ENCODE measurements at places on chromosomes 12 and 14.

- DNase-seq: no peak
These were observed 21.7 kb upstream of the NUP107 start for GRCh38 chr12:68665016-68665569.

- no peak for DNase-seq
These were observed 9.4 kb downstream of the STX2 start for GRCh38 chr12:130829391-130830245.

DNA sequence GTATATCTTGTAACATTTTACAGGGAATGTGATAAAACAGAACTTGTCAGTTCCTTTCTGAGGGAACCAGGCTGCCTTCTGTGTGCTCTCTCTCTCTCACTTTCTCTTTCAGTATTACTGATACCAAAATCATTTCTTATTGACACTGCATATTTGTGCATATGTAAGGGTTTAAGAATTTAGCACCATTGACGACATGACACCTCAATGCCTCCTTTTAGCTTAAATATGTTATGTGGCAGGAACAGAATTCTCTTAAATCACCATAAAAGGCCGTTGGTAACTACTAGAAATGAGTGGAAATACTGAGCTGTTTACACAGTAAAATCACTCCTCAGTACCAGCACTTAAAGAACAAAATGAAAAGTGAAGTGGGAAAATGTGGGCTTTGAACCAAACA, 457.7 kb upstream of the SYT1 start:
- DNase-seq: no peak

- DNase-seq: no peak
These were observed 439.7 kb downstream of the ADAMTS20 start for GRCh38 chr12:43112101-43112920.

DNA sequence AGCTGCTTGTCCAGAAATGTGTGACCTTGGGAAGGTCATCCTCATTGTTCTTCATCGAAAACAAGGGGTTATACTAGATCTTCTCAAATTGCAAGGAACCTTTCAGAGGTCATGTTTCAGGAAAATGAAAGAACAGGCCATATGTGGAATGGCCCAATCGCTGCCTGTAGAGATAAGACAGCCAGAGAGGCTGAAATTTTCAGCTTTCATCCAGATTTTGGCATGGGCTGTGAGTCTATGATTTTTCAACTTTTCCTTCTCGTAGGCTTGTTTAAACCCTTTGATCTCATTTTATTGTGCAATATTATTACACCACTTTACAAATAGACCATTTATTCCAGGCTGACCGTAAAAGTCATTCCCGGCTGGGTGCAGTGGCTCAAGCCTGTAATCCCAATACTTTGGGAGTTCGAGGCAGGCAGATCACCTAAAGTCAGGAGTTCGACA, 17.1 kb upstream of the ATXN2 start:
- no peak for DNase-seq

GRCh38 chr12:68040450-68041075, 51.3 kb downstream of the IFNG-AS1 start:
- DNase-seq: peak; percentile 20

- no peak for DNase-seq
These were observed 218.8 kb downstream of the LRIG3 start for GRCh38 chr12:58701536-58701935.

- DNase-seq: peak; percentile 41
These were observed 60.1 kb upstream of the RIMBP2 start for GRCh38 chr12:130775953-130776856.

- DNase-seq: no peak
These were observed 715 bp downstream of the KLRC4 start for GRCh38 chr12:10408842-10409241.

DNA sequence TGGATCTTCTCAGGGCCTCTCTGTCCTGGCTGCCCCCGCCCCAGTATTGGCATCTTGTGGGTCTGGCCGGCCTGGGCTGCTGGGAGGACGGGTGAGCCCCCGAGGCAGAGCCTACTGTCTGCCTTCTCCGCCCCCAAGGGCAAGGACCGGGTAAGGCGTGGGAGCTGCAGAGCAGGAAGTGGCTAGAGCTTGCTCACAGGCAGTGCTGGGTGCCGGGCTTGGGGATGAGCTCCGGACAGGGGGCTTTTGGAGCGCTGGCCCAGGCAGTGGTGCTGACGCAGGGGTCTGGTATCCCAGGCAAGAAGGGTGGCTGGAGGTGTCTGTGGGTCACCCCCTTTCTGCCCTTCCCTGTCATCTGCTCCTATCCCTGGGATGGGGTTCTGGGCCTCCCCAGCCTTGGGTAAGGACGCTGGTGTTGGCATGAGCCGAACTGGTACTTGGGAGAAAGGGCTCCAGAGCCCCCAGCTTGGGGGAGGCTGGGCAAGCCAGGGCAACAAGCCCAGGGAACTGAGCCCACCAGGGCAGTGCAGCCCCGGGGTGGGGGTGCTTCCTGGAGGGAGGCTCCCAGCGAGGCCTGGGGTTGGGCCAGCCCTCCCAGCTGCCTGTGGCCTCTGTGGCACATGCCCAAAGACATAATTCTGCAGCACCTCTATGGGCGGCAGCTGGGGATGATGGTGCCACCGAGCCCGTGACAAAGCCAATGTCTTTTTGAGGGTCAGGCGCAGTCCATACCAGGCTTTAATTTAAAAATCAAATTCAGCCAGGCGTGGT, 126.3 kb downstream of the KIF26A start:
- no peak for DNase-seq

DNA sequence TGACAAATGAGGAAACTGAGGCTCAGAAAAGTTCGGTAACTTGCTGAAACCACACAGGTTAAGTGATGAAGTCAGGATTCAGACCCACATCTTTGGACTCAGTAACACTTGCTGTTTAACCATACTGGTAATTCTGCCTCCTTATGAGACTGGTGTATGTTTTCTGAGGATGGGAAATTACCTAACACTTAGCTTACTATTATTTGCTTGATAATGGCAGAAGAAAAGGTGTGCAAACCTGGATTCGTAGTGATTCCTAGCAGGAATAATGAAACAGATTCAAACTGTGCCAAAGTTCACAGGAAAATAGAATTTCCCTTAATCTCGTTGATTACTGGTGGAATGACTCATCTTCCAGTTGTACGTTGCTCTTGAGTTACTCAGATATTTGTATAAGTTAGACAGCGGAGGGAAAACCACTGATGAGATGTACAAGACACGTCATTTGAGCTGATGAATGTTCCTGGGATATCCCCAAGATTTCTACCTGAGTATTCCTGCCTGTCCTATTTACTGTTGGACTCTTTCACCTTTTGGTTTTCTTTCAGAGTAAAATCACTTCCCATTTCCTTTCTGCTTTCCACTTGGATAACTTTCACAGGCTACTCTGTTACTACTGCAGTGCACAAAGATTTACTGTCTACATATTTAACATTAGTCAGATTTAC, 37.5 kb downstream of the PRORP start:
- no peak for DNase-seq

GRCh38 chr12:73341559-73342247, 1069.5 kb downstream of the TRHDE start:
- no peak for DNase-seq

GRCh38 chr12:117526757-117527478, 165.5 kb upstream of the NOS1 start:
- DNase-seq: no peak

GRCh38 chr14:63209160-63209559, 4.9 kb downstream of the RHOJ start:
- no peak for DNase-seq

All from stimulated activated CD8-positive, alpha-beta memory T cell treated with anti-CD3 and anti-CD28 coated beads, Interleukin-12 subunit alpha, Interleukin-12 subunit beta, amount 100 ng/mL, for 4 hours (primary cell).